ENCODE measurements at places on chromosomes 1 and 21. TPM values are rescaled to one million over a fixed set of nuclear protein-coding genes. Genes with fewer than 3 reads are reported as not detected.
A peak's percentile ranks its signal among the peaks of the same experiment; 100 is the strongest.

- no peak for DNase-seq
Observed at GRCh38 chr1:224534731-224535130, 81.4 kb upstream of the CNIH3 start.

DNA sequence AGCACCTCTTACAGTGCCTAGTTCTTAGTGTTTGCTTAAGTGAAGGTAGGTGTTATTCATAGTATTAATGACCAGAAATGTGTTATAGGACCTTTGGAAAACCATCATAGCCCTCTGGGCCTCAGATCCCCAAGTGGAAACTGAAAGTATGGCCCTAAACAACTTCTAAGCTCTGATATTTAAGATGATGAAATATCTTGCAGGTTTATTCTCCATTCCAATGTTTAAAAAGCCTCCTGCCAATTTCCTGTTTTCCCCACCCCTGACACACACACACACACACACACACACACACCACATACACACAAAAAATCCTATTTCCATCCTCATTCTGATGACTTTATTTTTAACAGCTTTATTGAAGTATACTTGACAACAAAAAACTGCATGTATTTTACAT is 108.2 kb downstream of the DIRAS3 start:
- no peak for DNase-seq

The EDN2 gene
- not detected for total RNA-seq

GRCh38 chr1:3126756-3127678 is 58.0 kb downstream of the PRDM16 start:
- DNase-seq, result no peak

The C1orf94 gene
- not detected for total RNA-seq

- no peak for DNase-seq
Observed at GRCh38 chr1:115056395-115056798, 26.8 kb downstream of the TSHB start.

- DNase-seq, result no peak
Observed at GRCh38 chr1:81452693-81453366, 347.9 kb upstream of the ADGRL2 start.

GRCh38 chr1:78497201-78497600 is 6.4 kb downstream of the PTGFR start:
- DNase-seq, result no peak

- DNase-seq, result no peak
Observed at GRCh38 chr1:202551683-202552082, 158.6 kb downstream of the SYT2 start.

The UBQLN4 gene
- 39.6 TPM for total RNA-seq

DNA sequence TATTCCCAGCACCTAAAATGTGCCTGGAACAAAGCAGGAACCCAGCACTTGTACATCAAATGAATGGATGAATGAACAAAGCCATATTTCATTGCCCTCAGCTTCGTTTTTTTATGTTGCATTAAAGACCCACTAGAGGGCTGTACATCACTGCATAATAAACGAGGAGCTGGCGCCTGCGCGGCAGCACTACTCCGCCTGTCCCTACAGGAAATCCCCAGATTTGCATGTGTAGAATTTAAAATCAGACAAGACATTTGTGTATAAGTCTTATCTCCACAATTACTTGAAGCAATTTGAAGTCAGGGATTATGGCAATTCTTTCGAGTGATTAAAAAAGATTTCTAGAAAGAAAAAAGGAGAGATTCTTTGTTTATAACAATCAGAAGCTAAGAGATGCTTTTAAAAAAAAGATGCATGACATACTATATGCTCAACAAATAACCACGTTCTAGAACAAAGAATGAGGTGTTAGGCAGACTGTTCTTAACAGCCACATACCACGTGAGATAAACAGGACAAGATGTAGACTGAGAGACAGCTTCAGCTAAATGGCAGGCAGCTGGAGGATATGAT is 5.4 kb upstream of the NEK2 start:
- peak; percentile 76 for DNase-seq

GRCh38 chr1:7388141-7388487 is 383.0 kb upstream of the VAMP3 start:
- no peak for DNase-seq

DNA sequence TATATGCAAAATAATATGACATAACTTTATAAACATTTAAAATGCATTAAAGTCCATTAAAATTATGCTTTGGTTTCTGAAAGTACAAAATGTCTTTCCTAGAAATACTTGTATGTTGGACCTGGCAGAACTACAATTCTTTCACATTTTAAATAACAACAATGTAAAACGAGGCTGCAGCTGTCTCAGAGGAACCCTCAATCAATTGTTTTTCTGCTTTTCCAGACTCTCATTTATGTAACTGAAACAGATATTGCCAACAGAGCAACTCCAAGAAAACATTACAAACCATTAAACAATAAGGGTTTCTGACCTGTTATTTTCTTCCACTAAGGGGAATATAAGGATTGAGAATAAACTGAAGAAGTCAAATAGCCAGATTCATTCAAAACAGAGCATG is 1193.4 kb downstream of the NCAM2 start:
- no peak for DNase-seq

- no peak for DNase-seq
Observed at GRCh38 chr1:56584910-56585528, 5.7 kb upstream of the PLPP3 start.

The SERPINC1 gene
- 0.72 TPM for total RNA-seq

DNA sequence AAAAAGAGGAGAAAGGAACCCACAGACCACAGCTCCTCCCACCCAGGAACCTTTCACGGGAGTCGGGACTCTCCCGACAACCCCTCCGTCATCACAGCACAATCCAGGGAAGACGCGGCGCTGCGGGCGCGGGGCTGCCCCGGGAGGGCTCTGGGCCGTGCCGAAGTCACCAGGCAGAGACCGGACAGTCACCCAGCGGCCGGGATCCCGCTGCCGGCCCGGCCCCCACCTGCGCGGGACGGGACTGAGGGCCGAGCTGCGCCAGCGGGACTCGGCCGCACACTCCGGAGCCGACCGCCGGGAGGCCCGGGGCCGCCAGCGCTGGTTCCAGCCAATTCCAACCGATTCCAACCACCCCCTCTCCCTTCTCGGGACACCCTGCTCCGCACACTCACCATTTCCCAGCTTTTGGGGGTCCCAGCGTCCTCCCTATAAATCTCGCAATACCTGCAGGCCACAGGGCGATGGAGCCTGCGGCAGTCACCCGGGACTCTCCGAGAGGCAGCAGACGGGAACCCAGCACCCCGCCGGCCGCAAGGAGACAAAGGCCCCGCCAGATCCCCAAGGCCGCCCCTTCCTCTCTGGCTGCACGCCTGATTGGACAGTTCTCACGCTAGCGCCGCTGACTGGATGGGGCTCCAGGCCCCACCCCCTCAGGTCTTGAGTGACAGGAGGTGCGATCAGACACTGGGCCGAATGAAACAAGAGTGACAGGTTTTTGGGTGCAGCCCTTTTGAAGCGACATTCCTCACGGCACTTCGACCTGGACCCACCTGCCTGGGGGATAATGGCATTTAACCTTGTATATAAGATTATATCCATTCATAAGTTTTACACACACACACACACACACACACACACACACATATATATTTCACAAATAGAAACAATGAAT is at the start of gene ZNF695:
TSS of gene ZNF695 (minus strand) at position 547 of the 895 bp plus-strand sequence. CDS start at position 398, 149 bp downstream.
- DNase-seq, result peak; percentile 46

DNA sequence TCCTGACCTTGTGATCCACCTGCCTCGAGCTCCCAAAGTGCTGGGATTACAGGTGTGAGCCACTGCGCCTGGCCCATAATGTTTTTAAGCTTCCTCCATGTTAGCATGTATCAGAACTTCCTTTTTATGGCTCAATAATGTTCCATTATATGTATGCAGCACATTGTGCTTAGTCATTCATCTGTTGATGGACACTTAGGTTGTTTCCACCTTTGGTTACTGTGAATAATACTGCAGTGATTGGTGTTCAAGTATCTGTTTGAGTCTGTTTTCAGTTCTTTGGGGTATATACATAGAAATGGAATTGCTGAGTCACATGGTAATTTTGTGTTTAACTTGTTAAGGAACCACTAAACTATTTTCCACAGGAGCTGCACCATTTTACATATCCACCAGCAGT is 17.7 kb downstream of the CMPK1 start:
- no peak for DNase-seq

DNA sequence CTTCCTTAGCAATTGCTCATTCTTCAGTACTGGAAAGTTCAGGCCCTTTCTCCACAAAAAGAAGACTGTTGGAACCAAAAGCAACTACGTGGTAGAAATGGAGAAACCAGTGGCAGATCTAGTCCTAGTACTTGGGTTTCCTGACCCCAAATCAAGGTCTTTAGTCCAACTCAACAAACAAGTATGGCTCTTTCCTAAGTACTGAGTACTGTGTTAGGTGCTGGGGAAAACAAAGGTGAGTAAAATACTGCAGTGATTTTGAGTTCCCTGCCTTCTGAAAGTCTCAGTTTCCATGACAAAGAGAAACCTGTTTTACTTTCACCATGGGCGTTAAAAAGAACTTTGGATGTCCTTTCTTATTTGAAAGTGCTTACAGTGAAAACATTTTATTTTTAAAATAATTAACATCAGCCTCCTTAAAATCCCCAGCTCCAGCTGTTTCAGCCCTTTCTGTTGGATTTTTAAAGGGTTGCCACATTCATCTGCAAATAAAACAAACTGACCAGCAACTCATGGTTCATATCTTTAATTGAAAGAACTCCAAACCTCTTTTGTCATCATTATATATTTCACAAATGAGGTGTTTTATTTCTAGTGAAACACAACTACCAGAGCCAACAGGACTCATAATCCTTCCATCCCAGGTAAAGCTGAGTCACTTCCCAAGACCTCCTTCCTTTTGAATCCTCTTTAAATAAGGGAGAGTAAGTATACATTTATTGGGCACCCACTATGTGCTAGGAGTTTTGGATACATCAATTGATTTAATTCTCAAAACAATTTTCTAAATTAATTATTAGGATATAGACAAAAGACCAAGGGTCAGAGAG is 35.4 kb downstream of the PLPP3 start:
- DNase-seq, result no peak

The VWA1 gene
- 0.15 TPM for total RNA-seq

- DNase-seq, result no peak
Observed at GRCh38 chr1:180133193-180133592, 21.5 kb upstream of the QSOX1 start.
